ENCODE measurements at places on chromosomes 6 and 20. TPM values are rescaled to one million over a fixed set of nuclear protein-coding genes. Genes with fewer than 3 reads are reported as not detected.

GRCh38 chr6:33710296-33711121 is 991 bp downstream of the UQCC2 start:
- no peak for DNase-seq

- no peak for DNase-seq
These were observed 685.5 kb upstream of the FLRT3 start for GRCh38 chr20:15022921-15023320.

DNA sequence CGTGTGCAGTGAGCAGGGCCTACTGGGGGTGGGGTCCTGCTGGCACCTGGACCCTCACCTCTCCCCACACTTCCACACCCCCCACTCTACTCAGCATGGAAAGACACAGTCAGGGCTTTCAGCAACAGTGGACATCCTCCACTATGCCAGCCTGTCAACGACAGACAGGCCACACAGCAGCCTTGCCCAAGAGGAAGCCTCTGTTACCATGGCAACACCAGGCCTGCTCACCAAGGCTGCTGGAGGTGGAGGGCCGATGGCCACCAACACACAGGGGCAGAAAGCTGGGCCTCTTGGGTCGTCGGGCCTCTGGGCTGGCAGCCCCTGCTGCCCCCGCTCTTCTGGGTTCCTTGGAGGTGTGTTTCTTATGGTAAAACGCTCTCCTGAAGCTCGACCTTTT is 13.6 kb downstream of the BNIP5 start:
- peak; percentile 58 for DNase-seq

NANP gene
- 1.4 TPM for total RNA-seq

CDSN gene
- not detected for total RNA-seq

MATN4 gene
- total RNA-seq, result not detected

PRL gene
- total RNA-seq, result not detected

GPX5 gene
- total RNA-seq, result not detected

SMOC2 gene
- 0.44 TPM for total RNA-seq
